ENCODE measurements at places on chromosomes 12 and 14. TPM values are rescaled to one million over a fixed set of nuclear protein-coding genes. Genes with fewer than 3 reads are reported as not detected.
A peak's percentile ranks its signal among the peaks of the same experiment; 100 is the strongest.

GRCh38 chr12:72390146-72390545, 118.0 kb downstream of the TRHDE start:
- no peak for DNase-seq
- peaks cover 36% of the 10 kb centered on the region for H3K36me3 ChIP-seq
- no peak overlapping the region for H3K27ac ChIP-seq
- peaks cover 2% of the 10 kb centered on the region for H3K27me3 ChIP-seq
- no peak overlapping the region for H3K4me3 ChIP-seq

DNA sequence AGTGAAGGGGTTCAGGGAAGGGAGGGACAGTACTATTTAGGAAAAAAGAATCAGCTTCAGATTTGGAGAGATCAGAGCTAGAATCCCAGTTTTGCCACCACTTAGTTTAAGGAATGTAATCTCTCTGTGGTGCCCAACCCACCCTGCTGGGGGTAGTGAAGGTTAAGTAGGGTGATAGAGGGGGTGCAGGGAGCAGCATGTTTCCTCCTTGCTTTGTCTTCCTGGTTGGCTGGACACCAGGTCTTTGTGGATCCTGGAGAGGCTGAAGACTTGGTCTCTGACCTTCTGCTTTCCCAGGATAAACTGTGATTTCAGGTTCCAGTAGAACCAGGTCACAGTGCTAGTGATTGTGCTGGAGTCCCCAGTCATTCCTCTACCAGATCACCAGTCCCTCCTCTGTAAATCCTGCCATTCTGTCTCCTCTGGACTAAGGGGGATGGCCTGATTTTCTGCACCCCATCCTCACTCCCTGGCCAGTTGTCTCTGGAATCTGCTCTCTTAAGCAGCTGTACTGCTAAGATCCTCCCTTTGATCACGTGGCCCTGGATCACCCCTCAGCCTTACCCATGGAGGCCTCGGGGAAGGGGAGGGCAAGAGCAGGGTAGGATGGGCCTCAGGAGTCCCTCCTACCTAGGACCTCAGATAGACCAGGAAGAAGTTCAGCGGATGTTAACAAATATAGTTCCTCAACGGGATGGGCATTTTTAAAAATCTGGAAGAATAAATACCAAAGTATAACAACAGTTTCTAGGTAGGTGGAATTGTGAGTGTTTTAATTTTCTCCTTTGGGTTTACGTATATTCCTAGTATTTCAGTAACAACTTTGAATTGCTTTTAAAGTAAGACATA, 3.1 kb downstream of the MAP3K12 start:
- peaks cover 65% of the 10 kb centered on the region for H3K4me1 ChIP-seq
- H3K4me3 ChIP-seq = peak overlapping the region; percentile 66
- no peak for DNase-seq
- peak overlapping the region; percentile 67 for H3K27ac ChIP-seq
- H3K27me3 ChIP-seq = peaks cover 1% of the 10 kb centered on the region

The RIC8B gene
- 11.4 TPM for total RNA-seq

- H3K4me3 ChIP-seq = peak overlapping the region; percentile 2
- no peaks in the 10 kb centered on the region for H3K27me3 ChIP-seq
- H3K4me1 ChIP-seq = peaks cover 49% of the 10 kb centered on the region
Measured at GRCh38 chr12:59940631-59941342, 345.0 kb downstream of the SLC16A7 start.

The LRP1 gene
- 187 TPM for total RNA-seq

The CCDC197 gene
- not detected for total RNA-seq

The ZDHHC22 gene
- total RNA-seq = not detected

GRCh38 chr14:101407328-101407727, 154.0 kb upstream of the DIO3 start:
- peaks cover 28% of the 10 kb centered on the region for H3K4me1 ChIP-seq
- H3K36me3 ChIP-seq = no peaks in the 10 kb centered on the region
- DNase-seq = no peak
- no peak overlapping the region for H3K27ac ChIP-seq

DNA sequence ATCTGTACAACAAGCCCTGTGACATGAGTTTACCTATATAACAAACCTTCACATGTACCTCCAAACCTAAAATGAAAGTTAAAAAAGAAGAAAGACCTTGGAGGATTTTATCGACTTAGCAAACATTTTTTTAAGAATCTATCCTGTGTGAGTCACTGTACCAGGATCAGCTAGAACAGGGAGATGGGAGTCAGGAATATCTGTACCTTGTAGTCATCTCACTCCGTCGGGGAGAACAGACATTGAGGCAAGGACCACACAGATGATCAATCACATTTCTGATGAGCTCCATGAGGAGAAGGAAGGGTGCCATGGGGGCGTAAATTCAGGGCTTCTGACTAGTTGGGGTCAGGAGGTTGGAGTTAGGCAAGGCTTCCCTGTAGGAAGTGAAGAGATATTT, 310.6 kb downstream of the VRK1 start:
- DNase-seq = no peak
- peak overlapping the region; percentile 90 for H3K27ac ChIP-seq
- H3K36me3 ChIP-seq = peaks cover 6% of the 10 kb centered on the region
- H3K4me1 ChIP-seq = peaks cover 38% of the 10 kb centered on the region
- H3K4me3 ChIP-seq = peak overlapping the region; percentile 30

GRCh38 chr12:55654511-55655214, 18.0 kb downstream of the OR10P1 start:
- H3K27me3 ChIP-seq = peaks cover 14% of the 10 kb centered on the region
- no peak overlapping the region for H3K4me3 ChIP-seq
- H3K36me3 ChIP-seq = no peaks in the 10 kb centered on the region
- peaks cover 13% of the 10 kb centered on the region for H3K4me1 ChIP-seq
- H3K27ac ChIP-seq = no peak overlapping the region

- no peak overlapping the region for H3K27ac ChIP-seq
- DNase-seq = no peak
- peaks cover 23% of the 10 kb centered on the region for H3K27me3 ChIP-seq
- H3K4me3 ChIP-seq = no peak overlapping the region
- H3K4me1 ChIP-seq = no peaks in the 10 kb centered on the region
- H3K36me3 ChIP-seq = no peaks in the 10 kb centered on the region
Measured at GRCh38 chr14:101444116-101444515, 117.2 kb upstream of the DIO3 start.

- DNase-seq = peak; percentile 18
- no peaks in the 10 kb centered on the region for H3K27me3 ChIP-seq
- peak overlapping the region; percentile 68 for H3K27ac ChIP-seq
- peak overlapping the region; percentile 66 for H3K4me3 ChIP-seq
- peaks cover 4% of the 10 kb centered on the region for H3K36me3 ChIP-seq
Measured at GRCh38 chr14:63614679-63615363, 26.9 kb downstream of the WDR89 start.

The SPTB gene
- total RNA-seq = 0.64 TPM

The ATXN7L3B gene
- total RNA-seq = 25.4 TPM

The NPFF gene
- total RNA-seq = not detected

DNA sequence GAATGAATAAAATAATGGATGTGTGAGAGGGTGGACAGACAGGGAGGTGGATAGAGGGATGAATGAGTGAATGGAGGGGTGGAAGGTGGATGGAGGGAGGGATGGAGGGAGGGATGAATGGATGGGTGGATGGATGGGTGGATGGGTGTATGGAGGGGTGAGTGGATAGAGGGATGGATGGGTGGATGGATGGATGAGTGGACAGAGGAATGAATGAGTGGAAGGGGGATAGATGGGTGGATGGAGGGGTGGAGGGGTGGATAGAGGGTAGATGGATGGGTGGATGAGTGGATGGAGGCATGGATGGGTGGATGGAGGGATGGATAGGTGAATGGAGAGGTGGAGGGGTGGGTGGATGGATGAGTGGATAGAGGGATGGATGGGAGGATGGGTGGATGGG, 47.9 kb upstream of the NOS1 start:
- H3K4me1 ChIP-seq = no peaks in the 10 kb centered on the region
- no peaks in the 10 kb centered on the region for H3K27me3 ChIP-seq
- H3K4me3 ChIP-seq = no peak overlapping the region
- H3K27ac ChIP-seq = no peak overlapping the region

DNA sequence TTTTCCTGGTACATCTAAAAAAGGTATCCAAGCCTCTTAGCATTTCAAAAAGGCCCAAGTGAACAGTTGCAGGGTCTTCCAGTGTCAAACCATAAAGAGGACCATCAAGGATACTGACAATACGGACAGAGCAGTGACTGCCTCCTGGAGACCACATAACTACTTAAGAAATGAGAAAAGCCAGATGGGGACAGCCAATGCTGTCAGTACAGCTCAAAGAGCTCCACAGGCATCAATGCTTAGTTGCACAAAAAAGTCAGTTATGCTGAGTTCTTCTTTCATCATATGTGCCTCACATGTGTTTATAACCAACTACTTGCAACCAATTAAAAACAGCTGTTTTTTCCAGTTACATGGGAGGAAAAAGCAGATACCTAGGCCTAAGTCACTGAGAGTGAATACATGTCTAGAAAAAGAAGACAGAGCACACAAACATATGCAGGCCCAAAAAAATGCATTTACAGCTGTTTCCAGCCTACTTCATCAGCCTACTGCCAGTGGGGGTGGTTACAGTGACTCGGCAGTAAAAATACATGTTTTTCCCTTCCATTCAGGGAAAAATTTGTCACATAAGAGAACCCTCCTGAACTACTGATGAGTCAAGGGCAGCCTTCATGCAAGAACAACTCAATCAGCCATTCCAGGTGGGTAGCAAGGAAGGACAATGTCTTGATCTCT, 84.0 kb downstream of the DCAF5 start:
- peak overlapping the region; percentile 89 for H3K27ac ChIP-seq
- no peak overlapping the region for H3K4me3 ChIP-seq
- peaks cover 25% of the 10 kb centered on the region for H3K4me1 ChIP-seq
- no peaks in the 10 kb centered on the region for H3K27me3 ChIP-seq
- DNase-seq = peak; percentile 62

DNA sequence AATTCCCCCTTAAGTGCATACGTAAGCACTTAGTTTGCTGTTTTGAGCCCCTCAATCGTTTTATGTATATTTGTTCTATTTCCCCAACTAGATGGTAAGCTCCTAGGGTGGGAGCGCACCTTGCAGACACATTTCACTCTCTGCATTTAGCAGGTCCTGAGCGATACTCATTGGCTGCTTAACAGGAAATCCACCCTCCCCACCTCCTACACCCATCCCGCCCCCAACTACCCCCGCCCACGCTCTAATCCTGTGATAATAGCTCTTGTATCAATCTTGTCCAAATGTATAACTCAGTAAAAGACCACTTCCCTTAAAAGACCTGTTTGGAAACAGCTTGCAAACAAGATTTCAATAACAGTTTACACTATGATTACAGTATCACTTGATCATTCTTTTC, 8.1 kb downstream of the LPAR5 start:
- H3K36me3 ChIP-seq = no peaks in the 10 kb centered on the region
- DNase-seq = no peak
- no peak overlapping the region for H3K27ac ChIP-seq
- H3K27me3 ChIP-seq = peaks cover 9% of the 10 kb centered on the region
- H3K4me1 ChIP-seq = peaks cover 18% of the 10 kb centered on the region
- H3K4me3 ChIP-seq = peak overlapping the region; percentile 1

The PFKM gene
- 75.6 TPM for total RNA-seq

GRCh38 chr14:42488965-42489364, 882.3 kb downstream of the LRFN5 start:
- H3K27ac ChIP-seq = no peak overlapping the region
- no peaks in the 10 kb centered on the region for H3K36me3 ChIP-seq
- no peaks in the 10 kb centered on the region for H3K4me1 ChIP-seq
- DNase-seq = no peak

The SLC39A2 gene
- not detected for total RNA-seq

The CISTR gene
- total RNA-seq = not detected

Measured in HFFc6 (cell line).